ENCODE measurements at places on chromosomes 2 and 18. TPM values are rescaled to one million over a fixed set of nuclear protein-coding genes. Genes with fewer than 3 reads are reported as not detected.

- peak; percentile 94 for DNase-seq
These were observed 781 bp upstream of the SOX11 start for GRCh38 chr2:5691221-5691984.

GRCh38 chr2:112032224-112032586 lies 22.9 kb upstream of the TMEM87B start:
- DNase-seq: no peak

- DNase-seq: no peak
These were observed 51.8 kb upstream of the PMAIP1 start for GRCh38 chr18:59848002-59848401.

DNA sequence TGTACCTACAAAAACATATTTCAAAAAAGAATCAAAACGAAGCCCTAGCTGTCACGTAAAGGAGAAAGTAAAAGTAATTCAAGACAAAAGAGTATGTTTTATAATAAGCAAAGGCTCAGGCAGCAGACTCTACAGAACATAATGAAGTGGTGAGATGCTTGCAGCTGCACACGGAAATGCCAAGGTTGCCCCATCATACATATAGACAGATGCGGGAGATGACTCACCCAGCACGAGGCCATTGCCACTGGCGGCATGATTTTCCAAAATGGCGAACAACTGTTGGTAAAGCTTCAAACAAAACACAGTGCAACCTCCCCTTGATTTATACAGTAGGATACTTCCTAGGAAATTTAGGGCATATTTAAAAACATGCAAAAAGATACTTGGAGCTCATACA lies 26.0 kb upstream of the C1QL2 start:
- no peak for DNase-seq

- DNase-seq: no peak
These were observed 268.4 kb downstream of the ATAD2B start for GRCh38 chr2:23658466-23658942.

DNA sequence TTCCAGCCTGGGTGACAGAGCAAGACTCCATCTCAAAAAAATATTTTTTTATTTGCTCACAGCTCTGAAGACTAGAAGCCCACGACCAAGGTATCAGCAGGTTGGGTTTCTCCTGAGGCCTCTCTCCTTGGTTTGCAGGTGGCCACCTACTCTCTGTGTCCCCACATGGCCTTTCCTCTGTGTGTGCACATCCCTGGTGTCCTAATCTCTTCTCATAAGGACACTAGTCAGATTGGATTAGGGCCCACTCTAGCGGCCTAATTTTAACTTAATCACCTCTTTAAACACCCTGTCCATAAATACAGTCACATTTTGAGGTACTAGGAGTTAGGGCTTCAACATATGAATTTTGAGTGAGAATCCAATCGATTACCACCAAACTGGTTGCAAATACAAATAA lies 2.0 kb upstream of the RAB3GAP1 start:
- DNase-seq: no peak

DNA sequence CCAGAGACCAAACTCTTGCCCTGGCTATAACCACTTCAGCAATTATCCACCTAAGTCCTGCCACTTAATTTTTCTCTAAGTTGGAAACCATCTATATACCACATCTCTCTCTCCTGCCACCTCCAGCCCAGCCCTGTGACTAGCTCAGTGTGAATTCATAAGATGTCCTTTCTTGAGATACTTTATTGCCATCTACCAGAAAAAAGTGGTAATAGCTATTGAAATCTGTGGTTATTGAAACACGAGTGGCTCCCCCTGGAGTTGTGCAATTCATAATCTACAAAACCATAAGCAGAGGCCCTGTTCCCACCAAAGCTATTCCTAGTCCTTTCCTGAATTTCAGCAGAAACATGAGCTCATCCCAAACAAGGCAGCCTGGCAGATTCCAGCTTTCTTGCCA lies 324.0 kb downstream of the TXNL1 start:
- DNase-seq: no peak

DNA sequence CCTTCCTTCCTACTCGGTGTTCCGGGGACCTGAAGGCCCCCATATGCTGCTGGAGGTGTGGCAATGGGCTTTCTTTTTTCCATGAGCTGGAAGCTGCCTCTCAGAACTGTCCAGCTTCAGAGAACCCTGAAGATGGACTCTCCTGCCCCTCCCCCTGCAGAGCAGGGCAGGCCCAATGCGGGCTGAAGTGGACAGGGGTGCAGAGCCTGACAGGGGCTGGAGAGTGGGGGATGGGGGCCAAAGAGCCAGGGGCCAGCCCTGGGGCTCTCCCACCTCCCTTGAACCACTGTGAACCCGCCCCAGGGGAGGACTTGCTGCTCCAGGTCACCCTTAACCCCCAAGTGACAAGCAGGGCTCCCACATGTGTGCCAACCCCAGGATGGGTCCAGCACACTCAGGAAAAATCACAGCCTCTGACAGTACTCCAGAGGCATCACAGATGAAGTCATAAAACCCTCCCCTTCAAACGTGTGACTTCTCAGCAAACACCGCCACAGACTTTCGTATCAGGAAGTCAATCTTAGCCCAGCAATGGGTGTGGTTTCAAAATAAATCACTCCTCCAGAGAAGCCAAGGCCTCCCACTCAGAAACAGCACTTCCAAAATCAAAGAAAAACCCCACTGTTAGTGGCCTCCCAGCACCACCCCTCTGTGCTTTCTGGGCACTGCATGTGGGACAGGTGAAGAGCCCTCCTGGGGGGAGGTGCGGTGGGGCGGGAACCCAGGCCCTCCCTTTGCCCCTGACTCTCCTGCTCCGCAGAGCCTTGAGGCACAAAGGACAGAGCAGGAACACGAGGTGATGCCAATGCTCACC lies 135.8 kb downstream of the HDAC4 start:
- no peak for DNase-seq

GRCh38 chr2:240822280-240822847 lies 2.3 kb upstream of the KIF1A start:
- DNase-seq: no peak

- peak; percentile 82 for DNase-seq
These were observed 70.6 kb upstream of the PSMD14 start for GRCh38 chr2:161237392-161238264.

DNA sequence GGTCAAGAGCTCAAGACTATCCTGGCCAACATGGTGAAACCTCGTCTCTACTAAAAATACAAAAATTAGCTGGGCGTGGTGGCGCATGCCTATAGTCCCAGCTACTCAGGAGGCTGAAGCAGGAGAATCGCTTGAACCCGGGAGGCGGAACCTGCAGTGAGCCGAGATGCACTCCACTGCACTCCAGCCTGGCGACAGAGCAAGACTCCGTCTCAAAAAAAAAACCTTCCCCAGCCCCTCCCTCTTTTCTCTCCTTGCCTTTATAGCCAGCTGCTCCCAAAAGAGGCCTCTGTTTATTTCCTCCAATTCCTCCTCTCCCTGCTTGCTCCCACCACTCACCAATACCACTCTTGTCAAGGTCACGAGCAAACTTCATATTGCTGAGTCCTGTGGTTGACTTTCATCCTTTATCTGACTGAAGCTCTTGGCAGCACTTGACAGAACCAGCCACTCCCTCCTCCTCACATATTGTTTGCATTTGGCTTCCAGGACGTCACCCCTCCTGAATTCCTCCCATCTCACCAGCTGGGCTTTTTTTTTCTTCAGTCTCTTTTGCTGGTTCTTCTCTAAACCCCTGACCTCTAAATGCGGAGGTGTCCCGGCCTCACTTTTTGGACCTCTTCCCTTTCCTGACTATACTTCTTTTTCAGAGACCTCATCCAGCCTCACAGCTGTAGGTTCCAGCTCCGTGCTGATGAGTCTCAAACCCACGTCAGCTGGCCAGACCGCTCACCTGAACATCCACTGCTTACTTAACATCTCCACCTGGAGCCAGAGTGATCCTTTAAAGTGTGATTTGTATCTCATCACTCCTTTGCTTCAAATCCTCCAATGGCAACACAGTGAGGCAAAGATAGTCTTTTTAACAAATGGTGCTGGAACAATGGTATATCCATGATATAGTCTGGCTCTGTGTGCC lies 84.6 kb upstream of the CAB39 start:
- DNase-seq: no peak

DNA sequence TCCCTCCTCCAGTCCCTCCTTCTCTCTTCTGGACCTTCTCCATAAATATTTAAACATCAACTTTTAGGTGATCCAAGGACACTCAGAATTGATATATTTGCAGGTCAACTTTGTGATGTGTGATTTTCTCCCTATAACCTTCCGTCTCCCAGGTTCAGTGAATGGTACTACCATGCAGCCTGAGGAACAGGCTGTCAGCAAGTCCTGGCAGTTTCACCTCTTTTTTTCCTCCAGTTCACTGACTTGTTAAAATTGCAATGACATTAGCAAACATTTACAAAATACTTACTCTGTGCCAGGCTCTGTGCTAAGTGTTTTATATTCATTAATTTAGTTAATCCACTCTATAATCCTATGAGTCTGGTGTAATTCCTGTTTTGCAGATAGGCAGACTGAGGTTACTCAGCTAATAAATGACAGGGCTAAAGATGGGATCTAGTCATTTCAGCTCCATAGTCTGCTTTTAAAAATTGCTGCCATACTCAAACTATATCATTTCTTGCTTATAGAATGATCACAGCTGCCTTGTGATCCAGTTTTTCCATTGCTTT lies 7.9 kb downstream of the SLC3A1 start:
- no peak for DNase-seq

- DNase-seq: no peak
These were observed 251.5 kb upstream of the SALL3 start for GRCh38 chr18:78727877-78728783.

GRCh38 chr18:60861575-60861974 lies 471.7 kb upstream of the CDH20 start:
- DNase-seq: no peak

GRCh38 chr2:15299904-15300520 lies 261.1 kb downstream of the NBAS start:
- no peak for DNase-seq

DNA sequence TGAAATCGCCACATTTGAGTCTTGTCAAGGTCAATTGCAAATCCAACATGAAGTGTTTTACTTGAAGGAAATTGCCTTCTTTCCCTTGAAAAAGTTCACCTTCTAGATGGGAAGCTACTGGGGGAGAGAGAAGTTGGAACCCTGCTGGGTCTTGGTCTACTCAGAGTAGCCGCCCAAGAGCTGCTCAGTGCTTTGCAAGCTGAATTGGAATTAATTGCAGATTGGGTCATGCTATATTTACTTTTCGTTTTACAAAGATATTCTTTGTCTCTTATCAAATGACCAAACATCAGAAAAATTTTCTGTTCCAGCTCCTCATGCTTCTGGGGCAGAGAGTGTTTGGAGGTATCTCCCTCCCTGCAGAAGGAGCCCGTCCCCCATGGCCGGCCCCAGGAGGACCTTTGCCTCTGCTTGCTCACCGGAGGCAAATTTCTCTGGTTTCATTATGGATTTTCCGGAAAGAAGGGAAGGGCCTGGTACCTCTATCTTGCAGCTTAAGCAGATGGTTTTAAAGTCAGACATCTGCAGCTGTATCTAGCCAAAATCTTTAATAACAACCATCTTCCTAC lies 289.7 kb downstream of the MYT1L start:
- no peak for DNase-seq

- DNase-seq: no peak
These were observed 78.4 kb downstream of the TRIM43 start for GRCh38 chr2:95670167-95670566.

DNA sequence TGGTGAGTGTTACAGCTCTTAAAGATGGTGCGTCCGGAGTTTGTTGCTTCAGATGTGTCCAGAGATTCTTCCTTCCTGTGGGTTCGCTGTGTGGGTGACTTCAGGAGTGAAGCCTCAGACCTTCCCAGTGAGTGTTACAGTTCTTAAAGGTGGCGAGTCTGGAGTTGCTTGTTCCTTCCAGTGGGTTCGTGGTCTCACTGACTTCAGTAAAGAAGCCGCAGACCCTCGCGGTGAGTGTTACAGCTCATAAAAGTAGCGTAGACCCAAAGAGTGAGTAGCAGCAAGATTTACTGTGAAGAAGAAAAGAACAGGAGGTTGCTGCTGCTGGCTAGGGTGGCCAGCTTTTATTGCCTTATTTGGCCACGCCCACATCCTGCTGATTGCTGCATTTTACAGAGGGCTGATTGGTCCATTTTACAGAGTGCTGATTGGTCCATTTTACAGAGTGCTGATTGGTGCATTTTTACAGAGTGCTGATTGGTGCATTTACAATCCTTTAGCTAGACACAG lies 34.0 kb upstream of the SPTBN1 start:
- DNase-seq: no peak

GRCh38 chr2:195338856-195339255 lies 318.2 kb upstream of the SLC39A10 start:
- no peak for DNase-seq

DNA sequence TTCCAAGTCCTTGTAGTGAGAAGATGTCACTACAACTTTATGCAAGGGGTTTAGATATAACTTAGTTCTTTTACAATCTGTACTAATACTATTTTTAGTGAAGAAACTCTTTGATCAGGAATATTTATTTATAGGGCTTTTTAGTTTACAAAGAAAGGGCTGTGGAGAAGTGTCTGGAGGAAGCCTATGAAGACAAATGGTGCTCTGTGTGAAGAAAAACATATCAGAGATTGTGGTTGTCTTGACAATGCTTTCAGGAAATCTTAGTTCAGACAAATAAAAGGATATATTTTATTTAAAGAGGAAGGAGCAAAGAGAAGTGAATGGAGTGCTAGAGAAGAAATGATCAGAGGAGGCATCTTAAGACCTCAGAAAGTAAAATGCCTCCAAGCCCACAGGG lies 824.9 kb downstream of the DCDC2C start:
- no peak for DNase-seq

GRCh38 chr2:118936936-118937335 lies 5.1 kb upstream of the MARCO start:
- DNase-seq: no peak

- DNase-seq: no peak
These were observed at the start of gene ANO7 for GRCh38 chr2:241188361-241189092. Gene ANO7, plus strand, starts transcription at chr2:241188677. Its CDS starts 1,387 bp downstream, at chr2:241190064.

GRCh38 chr2:234845602-234846590 lies 105.9 kb upstream of the SH3BP4 start:
- no peak for DNase-seq

DNA sequence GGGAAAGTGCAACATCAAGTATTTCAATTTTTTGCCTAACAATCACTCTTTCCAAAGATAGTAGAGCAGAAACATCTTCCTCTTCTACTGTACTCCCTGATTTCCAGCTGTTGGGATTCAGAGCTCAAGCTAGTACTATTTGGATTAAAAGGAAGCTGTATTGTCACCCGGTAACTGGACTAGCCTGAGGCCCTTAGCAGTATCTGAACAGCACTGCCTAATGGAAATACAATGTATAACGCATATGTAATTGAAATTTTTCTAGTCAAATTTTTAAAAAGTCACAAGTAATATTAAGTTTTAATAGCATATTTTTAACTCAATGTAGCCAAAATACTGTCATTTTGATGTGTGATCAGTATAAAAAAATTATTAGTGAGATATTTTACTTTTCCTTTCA lies 86.2 kb downstream of the COX7A2L start:
- DNase-seq: peak; percentile 4

TUBA4B gene
- not detected for total RNA-seq

MOGAT1 gene
- 2.0 TPM for total RNA-seq

OXER1 gene
- 0.88 TPM for total RNA-seq

CYTIP gene
- total RNA-seq: 0.54 TPM

RGPD3 gene
- total RNA-seq: 0.07 TPM

TCF7L1 gene
- total RNA-seq: 1.0 TPM

SNRPD1 gene
- 123 TPM for total RNA-seq

GNAL gene
- total RNA-seq: 26.8 TPM

Measured in neural progenitor cell (in vitro differentiated cells).